ENCODE measurements at places on chromosomes 11 and 22.

DNA sequence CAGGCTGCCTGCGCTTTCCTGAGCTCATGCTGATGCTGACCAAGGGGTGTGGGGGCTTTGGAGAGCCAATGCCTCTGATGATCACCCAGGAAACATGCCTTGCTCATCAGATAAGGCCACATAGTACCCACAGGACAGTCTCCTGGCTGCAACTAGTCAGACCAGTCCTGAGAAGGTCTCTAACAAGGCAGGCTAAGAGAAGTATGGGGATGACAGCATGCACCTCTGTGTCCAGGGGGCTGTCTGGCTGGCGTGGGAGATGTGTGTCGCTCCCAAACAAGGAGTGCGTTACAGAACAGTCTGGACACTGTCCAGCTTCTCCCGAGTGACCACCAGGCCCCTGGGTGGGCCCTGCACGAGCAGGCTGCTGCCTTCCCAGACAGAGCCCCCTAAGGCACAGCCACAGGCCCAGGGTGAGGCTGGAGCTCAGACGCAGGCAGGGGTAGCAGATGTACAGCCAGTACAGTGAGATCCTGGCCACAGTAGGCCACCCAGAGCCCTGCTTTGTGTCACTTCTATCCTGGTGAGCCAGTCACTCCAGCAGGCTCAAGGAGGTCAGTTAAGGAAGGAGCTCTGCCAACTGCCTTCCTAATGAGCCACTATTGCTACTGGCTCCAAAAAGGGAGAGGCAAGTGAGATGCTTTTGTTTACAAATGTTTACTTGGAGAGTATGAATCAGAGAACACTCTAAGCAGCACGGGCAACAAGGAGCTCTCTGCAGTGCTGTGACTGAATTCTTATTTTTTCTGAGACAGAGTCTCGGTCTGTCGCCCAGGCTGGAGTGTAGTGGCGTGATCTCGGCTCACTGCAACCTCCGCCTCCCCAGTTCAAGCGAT, 66.0 kb upstream of the CLTCL1 start:
- no peak overlapping the region for H3K27ac ChIP-seq
- no peaks in the 10 kb centered on the region for H3K4me1 ChIP-seq

GRCh38 chr11:65854852-65855837, 2.8 kb downstream of the CFL1 start:
- peak overlapping the region; percentile 63 for H3K27ac ChIP-seq
- no peak for DNase-seq
- H3K36me3 ChIP-seq = peaks cover 62% of the 10 kb centered on the region
- H3K27me3 ChIP-seq = no peaks in the 10 kb centered on the region
- H3K4me3 ChIP-seq = peak overlapping the region; percentile 88
- H3K4me1 ChIP-seq = peaks cover 32% of the 10 kb centered on the region

- no peak overlapping the region for H3K4me3 ChIP-seq
- DNase-seq = no peak
- no peaks in the 10 kb centered on the region for H3K27me3 ChIP-seq
- H3K36me3 ChIP-seq = no peaks in the 10 kb centered on the region
- H3K27ac ChIP-seq = no peak overlapping the region
Observed at GRCh38 chr11:36222831-36223635, 66.2 kb downstream of the COMMD9 start.

DNA sequence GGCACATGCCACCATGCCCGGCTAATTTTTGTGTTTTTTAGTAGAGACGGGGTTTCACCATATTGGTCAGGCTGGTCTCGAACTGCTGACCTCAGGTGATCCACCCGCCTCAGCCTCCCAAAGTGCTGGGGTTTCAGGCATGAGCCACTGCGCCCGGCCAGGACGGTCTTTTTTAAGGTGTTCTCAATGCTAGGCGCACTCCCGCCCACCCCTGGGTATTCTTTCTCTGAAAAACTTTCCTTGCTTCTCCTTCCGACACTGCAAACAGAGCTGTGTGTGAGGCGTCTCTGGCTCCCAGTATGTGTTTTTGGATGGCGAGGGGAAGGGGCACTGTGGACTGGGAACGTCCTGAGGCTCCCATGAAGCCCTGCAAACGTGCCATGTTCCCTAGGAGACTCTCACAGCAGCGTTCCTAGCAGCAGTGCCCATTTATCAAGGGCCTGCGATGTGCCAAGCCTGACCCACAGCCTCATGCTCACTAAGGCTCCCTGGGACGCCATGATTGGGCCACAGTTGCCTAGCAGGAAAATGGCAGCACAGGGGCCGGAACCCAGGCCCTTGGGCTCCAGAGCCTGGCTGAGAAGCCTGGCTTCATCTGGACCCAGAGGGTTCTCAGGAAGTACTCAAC, 2.4 kb upstream of the RASL10A start:
- H3K27me3 ChIP-seq = peaks cover 32% of the 10 kb centered on the region
- no peak overlapping the region for H3K27ac ChIP-seq
- no peaks in the 10 kb centered on the region for H3K36me3 ChIP-seq
- H3K4me3 ChIP-seq = no peak overlapping the region

GRCh38 chr11:73085189-73085875, 56.8 kb downstream of the FCHSD2 start:
- no peaks in the 10 kb centered on the region for H3K27me3 ChIP-seq
- peaks cover 2% of the 10 kb centered on the region for H3K36me3 ChIP-seq
- no peak for DNase-seq
- no peak overlapping the region for H3K4me3 ChIP-seq

DNA sequence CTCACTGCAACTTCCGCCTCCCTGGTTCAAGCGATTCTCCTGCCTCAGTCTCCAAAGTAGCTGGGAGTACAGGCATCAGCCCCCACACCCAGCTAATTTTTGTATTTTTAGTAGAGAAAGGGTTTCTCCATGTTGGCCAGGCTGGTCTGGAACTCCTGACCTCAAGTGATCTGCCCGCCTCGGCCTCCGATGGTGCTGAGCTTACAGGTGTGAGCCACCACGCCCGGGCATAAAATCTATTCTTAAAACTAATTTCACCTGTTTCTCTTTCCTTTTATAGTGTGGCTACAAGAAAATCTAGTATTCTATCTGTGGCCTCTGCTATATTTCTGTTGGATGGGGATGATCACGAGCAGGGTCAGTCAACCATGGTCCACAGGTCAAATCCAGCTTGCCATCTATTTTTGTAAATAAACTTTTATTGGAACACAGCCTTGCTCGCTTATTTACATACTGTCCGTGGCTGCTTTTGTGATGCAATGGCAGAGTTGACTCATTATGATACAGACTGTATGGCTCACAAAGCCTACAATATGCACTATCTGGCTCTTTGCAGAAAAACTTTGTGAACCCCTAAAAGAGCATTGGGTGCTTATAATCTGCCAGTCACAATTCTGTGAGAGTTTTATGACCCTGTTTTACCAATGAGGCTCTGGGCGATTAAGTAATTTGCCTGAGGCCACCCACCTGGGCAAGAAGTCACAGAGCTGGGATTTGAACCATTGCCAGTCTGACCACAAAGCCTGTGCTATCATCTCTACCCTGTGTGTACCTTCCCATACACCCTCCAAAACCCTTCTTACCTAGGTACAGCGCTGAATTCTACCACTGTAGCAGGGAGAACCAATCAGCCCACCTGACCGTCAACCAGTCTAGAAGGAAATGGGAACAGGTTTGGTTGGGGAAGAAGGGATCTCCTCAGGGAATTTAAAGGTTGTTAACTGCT, 28.3 kb downstream of the SLC1A2 start:
- H3K27me3 ChIP-seq = no peaks in the 10 kb centered on the region
- no peaks in the 10 kb centered on the region for H3K36me3 ChIP-seq
- H3K27ac ChIP-seq = no peak overlapping the region
- H3K4me3 ChIP-seq = no peak overlapping the region

DNA sequence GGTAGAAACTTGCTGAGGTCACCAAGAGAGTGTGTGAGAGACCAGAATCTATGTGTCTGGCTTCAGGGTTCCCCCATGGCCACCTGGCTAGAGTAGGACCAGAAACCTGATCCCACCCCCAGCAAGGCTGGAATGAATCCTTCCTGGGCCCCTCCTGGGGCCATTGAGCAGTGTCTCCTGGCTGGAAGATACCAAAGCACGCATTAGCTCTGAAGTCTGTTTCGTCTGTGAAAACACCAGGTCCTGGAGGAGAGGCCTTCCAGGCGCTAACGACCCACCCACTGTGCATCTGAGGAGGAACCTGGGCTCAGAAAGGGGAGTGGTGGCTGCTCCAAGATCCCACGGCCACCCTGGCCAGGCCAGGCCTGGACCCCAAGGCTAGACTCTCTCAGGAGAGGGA, 15.5 kb upstream of the TSKU start:
- H3K27ac ChIP-seq = no peak overlapping the region
- H3K36me3 ChIP-seq = no peaks in the 10 kb centered on the region
- DNase-seq = no peak
- H3K27me3 ChIP-seq = no peaks in the 10 kb centered on the region

DNA sequence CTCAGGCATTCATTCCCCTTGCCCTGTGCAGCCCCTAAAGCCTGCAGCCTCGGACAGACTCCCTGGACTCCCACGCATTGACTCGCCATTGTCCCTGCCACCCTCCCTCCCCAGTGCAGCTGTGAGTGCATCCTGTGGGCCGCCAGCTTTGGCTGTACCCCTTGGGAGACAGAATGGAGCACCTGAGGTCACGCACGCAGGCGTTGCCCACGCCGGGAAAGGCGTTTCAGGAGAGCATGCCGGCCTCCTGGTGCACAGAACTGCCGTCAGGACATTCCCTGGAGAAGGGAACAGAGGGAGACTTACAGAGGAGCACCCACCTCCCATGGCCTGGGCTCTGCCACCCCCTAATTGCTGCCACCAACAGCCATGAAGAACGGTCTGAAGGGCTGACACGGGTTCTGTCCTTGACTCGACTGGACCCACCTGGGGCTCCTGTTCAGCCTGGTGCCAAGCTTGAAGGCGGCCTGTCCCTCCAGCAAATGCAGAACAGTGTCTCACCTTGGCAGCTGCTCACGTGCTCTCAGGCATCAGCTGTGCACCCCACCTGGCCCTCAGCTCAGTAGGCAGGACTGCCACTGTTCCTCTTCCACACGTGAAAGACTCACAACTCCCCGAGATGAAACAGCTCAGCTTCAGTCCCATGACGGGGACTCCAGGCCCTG, 503.8 kb downstream of the BRD1 start:
- H3K27ac ChIP-seq = no peak overlapping the region
- H3K4me3 ChIP-seq = no peak overlapping the region
- DNase-seq = no peak
- H3K36me3 ChIP-seq = no peaks in the 10 kb centered on the region
- H3K27me3 ChIP-seq = peaks cover 23% of the 10 kb centered on the region

GRCh38 chr11:48123254-48123875, 93.2 kb upstream of the OR4B1 start:
- no peaks in the 10 kb centered on the region for H3K4me1 ChIP-seq
- H3K4me3 ChIP-seq = no peak overlapping the region
- no peak for DNase-seq
- no peaks in the 10 kb centered on the region for H3K27me3 ChIP-seq

DNA sequence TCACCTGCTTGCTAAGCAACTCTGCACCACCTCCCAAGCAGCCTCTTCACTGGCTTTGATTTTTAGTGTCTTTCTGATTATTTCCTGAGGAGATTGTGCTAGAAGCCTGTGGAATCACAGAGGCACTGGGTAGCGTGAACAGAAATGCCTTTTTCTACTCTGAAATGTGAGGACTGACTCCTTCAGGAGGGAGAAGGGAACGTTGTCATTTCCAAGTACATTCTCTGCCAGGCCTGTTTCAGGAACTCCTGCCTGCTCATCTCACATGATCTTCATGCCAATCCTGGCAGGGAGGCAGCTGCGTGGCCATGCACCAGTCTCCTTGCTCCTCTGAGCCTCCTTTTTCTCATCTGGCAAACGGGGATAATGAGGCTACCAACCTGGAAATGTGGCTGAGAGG, 49.8 kb upstream of the PRDM11 start:
- DNase-seq = no peak
- no peak overlapping the region for H3K4me3 ChIP-seq
- peaks cover 7% of the 10 kb centered on the region for H3K27me3 ChIP-seq
- H3K4me1 ChIP-seq = peaks cover 15% of the 10 kb centered on the region
- no peak overlapping the region for H3K27ac ChIP-seq

DNA sequence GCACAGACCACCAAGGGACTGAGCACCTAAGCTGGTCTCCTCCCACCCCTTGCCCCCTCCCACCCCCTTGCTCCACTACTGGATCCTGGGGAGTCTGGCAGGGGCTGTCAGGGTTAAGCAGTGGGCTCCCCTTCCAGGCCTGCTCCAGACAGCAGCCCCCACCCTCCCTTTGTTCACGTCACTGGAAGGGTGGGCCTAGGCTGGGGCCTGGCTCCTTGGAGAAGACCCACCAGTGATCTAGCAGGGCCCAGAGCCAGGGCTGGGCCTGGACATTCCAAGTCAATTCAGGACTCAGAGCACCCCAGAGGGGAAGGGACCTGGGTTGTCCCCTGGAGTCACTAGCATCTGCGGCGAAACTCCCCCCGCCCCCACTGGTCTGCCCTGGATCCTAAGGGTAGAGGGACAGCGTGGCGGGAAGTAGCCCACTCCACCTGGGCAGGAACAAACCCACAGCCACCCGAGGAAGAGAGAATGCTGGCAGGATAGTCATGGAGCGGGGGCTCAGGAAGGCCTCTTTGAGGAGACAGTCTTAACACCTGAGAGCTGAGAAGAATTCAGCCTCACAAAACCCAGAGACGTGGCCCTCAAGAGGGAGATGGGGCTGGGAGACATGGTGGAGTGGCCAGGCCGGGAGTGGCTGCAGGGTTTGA, 45.8 kb downstream of the IGLL1 start:
- H3K4me3 ChIP-seq = no peak overlapping the region
- H3K27me3 ChIP-seq = peaks cover 3% of the 10 kb centered on the region
- no peak overlapping the region for H3K27ac ChIP-seq
- no peak for DNase-seq
- H3K4me1 ChIP-seq = peaks cover 5% of the 10 kb centered on the region

DNA sequence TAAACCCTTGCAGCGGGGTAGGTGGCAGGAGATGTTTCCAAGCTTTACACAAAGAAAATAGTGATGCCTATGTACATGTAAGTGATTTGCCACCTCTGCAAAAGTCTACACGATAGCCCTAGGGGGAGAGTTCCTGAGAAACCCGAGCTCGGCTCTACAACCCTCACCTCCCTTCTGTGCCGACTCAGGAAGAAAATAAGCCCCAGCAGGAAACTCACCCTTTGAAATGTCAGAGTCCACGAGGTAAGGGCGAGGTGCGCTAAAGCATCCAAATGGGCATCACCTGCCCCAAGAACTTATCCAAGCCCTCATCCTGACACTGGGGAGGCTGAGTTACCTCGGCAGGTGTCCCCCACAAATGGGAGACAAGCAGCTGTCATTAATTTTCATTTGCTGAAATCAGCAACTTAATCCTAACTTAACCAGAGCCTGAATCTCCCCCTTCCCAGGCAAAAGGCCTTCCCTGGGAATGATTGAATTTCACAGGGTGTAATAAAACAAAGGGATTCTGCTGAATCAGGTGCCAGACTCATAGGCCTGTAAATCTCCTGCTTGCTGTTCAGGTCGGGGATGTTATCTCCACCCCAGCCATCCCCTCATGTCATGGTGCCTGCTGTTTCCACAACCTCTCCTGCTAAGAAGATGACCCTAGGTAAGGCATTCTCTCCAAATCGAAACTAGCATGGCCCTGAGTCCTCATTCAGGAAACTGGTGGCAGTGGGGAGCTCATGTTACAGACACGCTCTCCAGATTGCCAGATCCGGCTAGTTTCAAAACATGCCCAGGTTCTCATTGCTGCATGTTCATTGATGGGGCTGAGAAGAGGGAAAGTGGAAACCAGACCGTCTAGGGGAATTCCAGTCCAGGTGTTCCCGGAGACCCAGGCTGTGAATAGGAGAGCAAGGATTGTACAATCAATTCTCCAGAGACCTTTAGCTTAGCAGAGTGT, 105.3 kb upstream of the KIRREL3 start:
- H3K36me3 ChIP-seq = no peaks in the 10 kb centered on the region
- DNase-seq = no peak
- no peaks in the 10 kb centered on the region for H3K4me1 ChIP-seq
- H3K27ac ChIP-seq = no peak overlapping the region
- H3K4me3 ChIP-seq = no peak overlapping the region
- peaks cover 3% of the 10 kb centered on the region for H3K27me3 ChIP-seq

GRCh38 chr22:48276994-48277867, 1514.8 kb downstream of the TBC1D22A start:
- H3K4me3 ChIP-seq = no peak overlapping the region
- H3K27ac ChIP-seq = no peak overlapping the region
- H3K36me3 ChIP-seq = no peaks in the 10 kb centered on the region
- DNase-seq = no peak
- H3K4me1 ChIP-seq = no peaks in the 10 kb centered on the region

All from activated CD8-positive, alpha-beta T cell treated with anti-CD3 and anti-CD28 coated beads for 36 hours (primary cell).